ENCODE measurements at places on chromosomes 6 and 20.

GRCh38 chr20:55500130-55500529 lies 505.2 kb downstream of the CBLN4 start:
- DNase-seq = no peak

GRCh38 chr20:3209257-3209945 lies at the start of gene ITPA:
Gene ITPA (plus strand): TSS chr20:3209498. CDS start chr20:3209552, 54 bp downstream.
- peak; percentile 89 for DNase-seq

- no peak for DNase-seq
These were observed 233.8 kb downstream of the BCKDHB start for GRCh38 chr6:80340280-80340679.

DNA sequence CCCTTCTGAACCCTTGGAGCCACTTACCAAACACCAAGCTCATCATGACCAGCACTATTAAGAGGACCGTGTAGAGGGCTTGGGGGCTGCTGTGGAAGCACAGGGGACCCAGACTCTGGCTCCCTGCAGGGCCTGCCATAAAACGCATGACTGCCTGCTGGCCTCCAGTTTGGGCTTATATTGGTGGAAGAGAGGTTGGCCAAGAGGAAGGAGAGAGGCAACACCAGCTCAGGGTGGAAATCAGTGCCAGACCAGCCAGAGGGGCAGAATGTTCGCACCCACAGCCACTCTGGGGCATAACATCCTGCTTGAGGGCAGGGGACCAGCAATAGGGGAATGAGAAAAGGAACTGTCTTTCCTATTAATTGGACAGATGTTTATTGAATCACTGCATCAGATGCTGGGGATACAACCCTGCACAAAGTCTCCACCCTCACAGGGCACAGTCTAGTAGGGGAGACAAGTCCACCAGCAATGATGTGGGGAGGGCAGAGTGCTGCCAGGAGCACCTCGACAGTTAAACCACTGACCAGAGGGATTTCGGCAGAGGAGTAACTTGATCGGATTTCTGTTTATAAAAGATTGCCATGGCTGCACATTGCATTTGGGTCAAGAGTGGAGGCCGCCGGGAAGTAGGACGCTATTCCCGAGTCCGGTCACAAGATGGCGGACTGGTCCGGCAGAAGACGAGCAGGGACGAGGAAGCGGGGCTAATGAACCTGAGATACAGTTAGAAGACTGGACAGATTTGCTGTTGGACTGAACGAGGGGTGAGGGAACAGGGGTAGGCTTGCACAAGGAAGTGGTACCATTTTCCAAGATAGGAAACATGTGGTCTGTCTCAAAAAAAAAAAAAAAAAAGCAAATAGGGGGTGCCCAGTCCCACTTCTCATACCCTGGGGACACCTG lies at the start of gene LY6G5C:
Gene LY6G5C, minus strand, starts transcription at position 842 of the 909 bp plus-strand sequence. Its CDS starts 694 bp downstream, at position 148.
- peak; percentile 81 for DNase-seq

- no peak for DNase-seq
These were observed 55.1 kb upstream of the LAMA2 start for GRCh38 chr6:128827675-128828464.

GRCh38 chr6:142187209-142187608 lies 40.1 kb downstream of the VTA1 start:
- DNase-seq = no peak

DNA sequence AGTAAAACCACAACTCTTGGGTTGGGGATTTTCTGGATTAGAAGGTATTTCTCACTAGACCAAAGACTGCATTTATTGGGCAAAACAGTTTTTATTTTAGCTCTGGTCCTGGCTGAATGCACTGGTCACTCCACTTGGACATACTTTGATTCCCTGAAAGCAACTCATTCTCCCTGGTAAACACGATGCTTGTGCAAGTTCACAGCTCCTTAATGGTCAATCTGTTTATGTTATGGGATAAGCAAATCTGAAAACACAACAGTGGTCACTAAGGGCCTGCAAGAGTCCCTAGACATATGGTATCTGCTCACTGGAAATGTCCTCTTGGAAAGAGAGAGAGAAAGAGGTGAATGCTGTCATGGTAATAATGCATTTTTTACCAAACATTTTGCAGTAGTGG lies 559.8 kb downstream of the CDH26 start:
- DNase-seq = no peak

GRCh38 chr20:43389211-43389610 lies 68.5 kb upstream of the SRSF6 start:
- DNase-seq = no peak

GRCh38 chr6:131063764-131064272 lies 773 bp upstream of the EPB41L2 start:
- no peak for DNase-seq

- DNase-seq = no peak
These were observed 5.6 kb downstream of the PPP1R16B start for GRCh38 chr20:38810926-38811630.

DNA sequence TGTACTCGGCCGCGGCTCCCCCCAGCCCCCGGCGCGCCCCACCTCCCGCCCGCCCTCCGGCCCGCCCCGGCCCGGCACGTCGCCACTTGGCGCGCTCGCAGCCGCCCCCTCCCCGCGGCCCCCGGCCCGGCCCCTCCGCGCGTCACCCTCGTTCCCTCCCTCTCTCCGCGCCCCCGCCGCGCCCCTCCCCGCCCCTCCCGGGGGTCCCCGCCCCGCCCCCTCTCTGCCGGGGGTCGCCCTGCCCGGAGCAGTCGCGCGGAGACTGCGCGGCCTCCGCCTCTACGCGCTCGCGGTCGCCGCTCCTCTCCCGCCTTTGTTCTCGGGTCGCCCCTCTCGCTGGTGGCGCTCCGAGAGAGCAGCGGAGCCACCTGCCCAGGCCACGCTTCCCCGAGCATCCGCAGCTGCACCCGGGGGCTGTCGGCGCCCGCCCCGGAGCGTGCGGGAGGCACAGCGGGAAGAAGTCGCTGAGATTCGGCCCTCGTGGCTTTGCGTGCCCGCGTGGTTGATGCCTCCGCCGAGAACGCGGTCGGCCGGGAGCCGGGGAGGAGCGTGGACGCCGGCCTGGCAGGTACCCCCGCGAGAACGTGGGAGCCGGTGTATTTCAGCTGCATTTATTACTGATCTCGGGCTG lies at the start of gene PHF10:
Gene PHF10, minus strand, starts transcription at position 7 of the 631 bp plus-strand sequence. CDS start 569 bp downstream, outside the sequence.
- peak; percentile 94 for DNase-seq

GRCh38 chr20:62495749-62496567 lies 20.2 kb upstream of the GATA5 start:
- peak; percentile 86 for DNase-seq

GRCh38 chr20:40191573-40191972 lies 497.5 kb downstream of the MAFB start:
- no peak for DNase-seq

DNA sequence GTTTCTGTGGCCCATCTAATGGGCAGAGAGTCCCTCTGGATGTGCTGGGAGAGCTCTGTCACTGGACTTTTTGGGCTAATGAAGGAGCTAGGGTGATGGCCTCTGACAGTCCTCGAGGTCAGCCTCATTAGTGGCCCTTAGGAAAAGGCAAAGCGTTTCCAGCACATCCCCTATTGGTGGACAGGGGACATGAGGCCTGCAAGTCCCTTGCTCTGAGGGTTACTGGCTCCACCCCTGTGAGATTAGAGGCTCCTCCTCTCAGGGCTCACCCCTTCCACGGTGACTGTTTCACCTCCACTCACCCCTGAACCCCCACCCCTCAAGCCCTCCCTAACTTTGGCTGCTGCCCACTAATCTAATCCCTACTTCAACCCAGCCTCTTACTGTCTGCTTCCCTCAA lies 12.8 kb upstream of the FANCE start:
- peak; percentile 75 for DNase-seq

DNA sequence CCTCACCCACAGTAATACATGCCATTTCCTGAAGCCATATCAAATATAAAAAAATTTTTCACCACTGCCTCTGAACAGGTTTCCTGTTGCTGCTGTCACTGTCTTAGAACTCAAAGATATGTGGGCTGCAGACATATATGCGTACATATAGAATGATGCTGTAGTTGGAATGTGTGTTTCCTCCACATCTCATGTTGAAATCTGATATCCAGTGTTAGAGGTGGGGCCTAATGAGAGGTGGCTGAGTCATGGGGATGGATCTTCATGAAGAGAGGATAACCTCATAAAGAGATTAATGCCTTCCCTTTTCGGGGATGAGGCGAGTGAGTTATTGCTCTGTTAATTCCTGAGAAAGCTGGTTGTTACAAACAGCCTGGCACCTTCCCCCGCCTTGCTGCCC lies 7.7 kb upstream of the SCP2D1 start:
- DNase-seq = no peak

DNA sequence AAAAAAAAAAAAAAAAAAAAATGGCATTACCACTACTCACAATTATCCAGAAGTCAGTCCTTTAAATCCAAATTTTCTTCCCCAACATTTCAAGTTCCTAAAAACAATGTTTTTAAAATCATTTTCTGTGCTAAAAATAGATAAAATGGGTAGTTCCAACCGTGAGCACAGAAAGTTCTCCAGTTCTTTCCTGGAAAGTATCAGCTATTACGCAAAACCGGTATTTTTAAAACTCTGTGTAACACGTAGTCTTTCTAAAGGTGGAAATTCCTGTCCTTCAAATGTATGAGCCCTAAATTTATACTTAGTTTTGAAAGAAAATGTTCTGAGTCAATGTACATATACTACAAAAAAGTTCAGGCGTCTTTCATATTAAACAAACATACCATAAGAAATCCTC lies 83.5 kb upstream of the SCAF8 start:
- no peak for DNase-seq

GRCh38 chr20:15011631-15012030 lies 674.2 kb upstream of the FLRT3 start:
- DNase-seq = no peak

- DNase-seq = no peak
These were observed 1.0 kb downstream of the NSFL1C start for GRCh38 chr20:1465470-1466210.

- peak; percentile 61 for DNase-seq
These were observed 3.8 kb downstream of the PTK6 start for GRCh38 chr20:63533388-63533787.

DNA sequence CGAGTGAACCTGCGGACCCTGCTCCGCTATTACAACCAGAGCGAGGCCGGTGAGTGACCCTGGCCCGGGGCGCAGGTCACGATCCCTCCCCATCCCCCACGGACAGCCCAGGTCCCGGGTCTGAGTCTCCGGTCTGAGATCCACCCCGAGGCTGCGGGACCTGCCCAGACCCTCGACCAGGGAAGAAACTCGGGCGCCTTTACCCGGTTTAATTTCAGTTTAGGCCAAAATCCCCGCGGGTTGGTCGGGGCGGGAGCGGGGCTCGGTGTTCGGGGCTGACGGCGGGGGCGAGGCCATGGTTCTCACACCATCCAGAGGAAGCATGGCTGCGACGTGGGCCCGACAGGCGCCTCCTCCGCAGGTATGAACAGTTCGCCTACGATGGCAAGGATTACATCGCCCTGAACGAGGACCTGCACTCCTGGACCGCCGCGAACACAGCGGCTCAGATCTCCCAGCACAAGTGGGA lies 46.9 kb upstream of the TRIM26 start:
- DNase-seq = peak; percentile 60

GRCh38 chr6:116111552-116112528 lies 11.2 kb downstream of the NT5DC1 start:
- DNase-seq = peak; percentile 51

- DNase-seq = no peak
These were observed 50.8 kb downstream of the METTL24 start for GRCh38 chr6:110307368-110307767.

All from H7 (cell line).